ENCODE measurements at places on chromosomes 11 and 22.

- DNase-seq = no peak
Measured at GRCh38 chr11:65420979-65421793, 1.4 kb upstream of the NEAT1 start.

- no peak for DNase-seq
Measured at GRCh38 chr22:36727110-36727509, 23.6 kb upstream of the CACNG2 start.

DNA sequence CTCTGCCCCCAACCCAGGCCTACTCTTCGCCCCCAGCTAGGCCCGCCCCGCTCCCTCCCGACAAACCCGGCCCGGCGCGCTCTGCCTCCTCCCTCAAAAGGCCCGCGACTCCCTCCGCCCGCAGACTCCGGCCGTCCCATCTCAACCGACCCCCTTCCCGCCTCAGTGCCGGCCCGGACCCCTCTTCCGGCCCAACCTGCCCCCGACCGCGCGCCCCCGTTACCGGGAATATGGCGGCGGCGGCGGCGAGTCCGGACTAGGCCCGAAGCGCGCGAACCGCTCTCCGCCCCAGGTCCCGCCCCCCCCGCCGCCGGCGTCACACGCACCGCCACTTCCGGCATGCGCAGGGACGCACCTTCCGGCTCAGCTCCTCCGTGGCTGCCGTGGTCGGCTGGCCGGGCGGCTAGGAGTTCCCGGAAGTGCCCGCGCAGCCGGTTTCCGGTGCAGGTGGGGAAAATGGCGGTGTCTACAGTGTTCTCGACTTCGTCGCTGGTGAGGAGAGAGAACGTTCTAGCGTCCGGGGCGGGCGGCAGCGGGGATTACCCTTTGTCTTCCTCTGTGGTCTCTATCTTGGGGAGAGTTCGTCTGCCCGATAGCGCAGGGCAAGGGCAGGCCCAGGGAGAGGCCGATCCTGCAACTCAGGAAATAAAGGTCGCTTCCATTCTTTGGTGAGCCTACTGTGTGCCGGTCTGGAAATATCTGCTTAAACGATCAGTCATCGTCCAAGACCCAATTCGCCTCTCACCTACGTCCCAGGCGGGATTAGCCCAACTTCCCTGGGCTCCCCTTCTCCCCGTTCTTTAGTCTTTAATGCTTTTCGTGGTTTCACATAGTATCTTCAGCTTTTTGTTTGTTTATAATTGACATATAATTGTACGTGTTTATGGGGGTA lies at the start of the genes CPSF7 and SDHAF2:
CPSF7 (minus strand) TSS at position 285 of the 892 bp plus-strand sequence. CDS start 740 bp downstream, outside the sequence.
SDHAF2 (plus strand) TSS at position 434 of the 892 bp plus-strand sequence; CDS start at position 457, 23 bp downstream.
- peak; percentile 74 for DNase-seq

GRCh38 chr11:61032824-61033223 lies 61.3 kb downstream of the CD6 start:
- no peak for DNase-seq

DNA sequence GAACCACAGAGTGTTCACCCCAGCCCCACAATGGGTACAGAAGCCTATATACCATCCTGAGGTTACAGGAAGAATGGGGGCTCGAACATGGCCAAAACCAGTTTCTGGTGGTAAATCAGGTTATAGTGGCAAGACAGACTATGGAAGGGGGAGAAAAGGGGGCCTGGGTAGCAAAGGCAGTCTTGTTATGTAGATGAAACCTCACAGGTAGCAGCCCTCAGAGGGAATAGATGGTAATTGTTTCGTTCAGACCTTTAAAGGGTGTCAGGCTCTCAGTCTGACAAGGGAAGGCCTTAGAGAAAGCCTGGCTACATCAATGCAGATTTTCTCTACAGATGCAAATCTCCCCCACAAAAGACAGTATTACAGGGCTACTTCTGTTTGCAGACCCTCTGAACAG lies 3.4 kb downstream of the CAPN1 start:
- no peak for DNase-seq

GRCh38 chr11:76287227-76287626 lies 80.9 kb upstream of the WNT11 start:
- no peak for DNase-seq

DNA sequence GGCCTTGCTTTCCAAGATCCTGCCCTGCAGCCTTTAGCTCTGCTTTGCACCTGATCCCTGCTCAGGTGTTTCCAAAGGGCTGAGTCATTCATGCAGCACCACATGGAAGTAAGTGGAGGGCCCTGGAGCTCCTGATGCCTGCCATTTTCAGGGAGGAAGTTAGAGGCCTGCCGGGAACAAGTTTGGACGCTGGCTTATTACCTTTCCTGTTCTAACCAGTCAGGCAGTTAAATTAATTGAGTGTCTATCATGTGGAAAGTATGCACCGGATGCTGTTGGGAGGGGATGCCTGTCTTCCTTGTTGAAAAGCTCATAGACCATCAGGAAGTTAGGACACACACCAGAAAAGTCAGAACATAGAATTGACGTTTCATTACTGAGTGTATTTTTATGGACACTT lies 73.7 kb upstream of the PLET1 start:
- no peak for DNase-seq

- no peak for DNase-seq
Measured at GRCh38 chr22:22968366-22968765, 80.8 kb downstream of the IGLL5 start.

- no peak for DNase-seq
Measured at GRCh38 chr11:62401811-62402210, 17.0 kb upstream of the SCGB1A1 start.

- no peak for DNase-seq
Measured at GRCh38 chr22:44365191-44365590, 52.4 kb upstream of the SHISAL1 start.

DNA sequence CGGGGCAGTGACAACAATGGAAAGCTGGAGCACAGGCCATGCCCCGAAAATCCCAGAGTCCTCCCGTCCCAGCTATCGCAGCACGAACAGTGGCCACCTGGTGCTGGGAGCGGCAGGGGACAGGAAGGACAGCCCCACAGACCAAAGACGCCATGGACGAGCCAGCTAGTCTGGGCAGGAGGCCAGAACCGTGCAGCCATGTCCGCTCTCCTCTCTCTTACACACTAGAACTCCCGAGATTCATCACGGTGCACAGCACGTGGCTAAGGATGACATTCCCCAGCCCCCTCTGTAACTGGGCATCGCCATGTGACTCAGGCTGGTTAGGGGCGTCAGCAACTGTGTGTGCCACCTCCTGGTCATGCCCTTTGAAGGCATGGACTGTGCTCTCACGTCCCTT lies 4.6 kb downstream of the CDPF1 start:
- no peak for DNase-seq

DNA sequence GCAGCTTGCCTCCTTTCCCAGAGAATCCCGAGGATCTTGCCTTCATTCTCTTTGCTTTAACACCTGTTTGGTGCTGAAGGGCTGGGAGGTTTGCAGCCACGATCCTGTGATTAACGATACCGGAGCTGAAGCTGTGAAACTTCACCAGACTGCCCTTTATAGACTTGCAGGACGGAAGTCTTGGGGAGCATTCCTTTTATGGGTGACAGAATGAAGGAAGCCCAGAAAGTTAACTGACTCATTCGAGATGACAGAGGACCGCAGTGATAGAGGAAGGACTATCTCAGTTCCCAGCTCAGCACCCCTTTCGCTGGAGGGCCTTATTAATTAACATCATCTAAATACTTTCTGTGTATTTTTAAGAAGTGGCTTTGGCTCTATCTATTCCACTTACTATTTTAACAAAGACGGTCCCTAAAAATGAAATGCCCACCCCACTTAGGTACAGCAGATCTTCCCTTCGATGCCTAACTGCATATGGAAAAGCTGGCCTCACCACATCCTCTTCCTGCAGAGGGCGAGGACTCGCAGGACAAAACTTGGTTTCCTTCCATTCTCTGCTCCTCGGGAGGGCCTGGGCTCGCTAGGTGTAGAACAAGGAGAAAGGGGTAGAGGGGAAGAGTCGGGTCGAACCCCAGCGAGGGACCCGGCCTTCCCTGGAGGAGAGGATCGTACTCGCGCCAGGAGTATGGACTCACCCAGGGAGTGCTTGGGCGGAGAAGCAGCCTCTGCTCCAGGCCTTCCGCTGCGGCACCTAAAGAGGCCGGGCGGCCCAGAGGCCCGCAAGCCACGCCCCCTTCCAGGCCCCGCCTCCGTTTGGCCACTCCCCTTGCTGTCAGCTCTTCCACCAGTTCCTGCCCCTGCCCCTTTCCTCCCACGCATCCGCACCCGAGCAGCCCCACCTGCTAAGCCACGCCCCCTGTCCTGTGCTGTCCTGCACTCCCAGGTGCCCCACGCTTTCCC lies 30.7 kb upstream of the USP47 start:
- DNase-seq = no peak

DNA sequence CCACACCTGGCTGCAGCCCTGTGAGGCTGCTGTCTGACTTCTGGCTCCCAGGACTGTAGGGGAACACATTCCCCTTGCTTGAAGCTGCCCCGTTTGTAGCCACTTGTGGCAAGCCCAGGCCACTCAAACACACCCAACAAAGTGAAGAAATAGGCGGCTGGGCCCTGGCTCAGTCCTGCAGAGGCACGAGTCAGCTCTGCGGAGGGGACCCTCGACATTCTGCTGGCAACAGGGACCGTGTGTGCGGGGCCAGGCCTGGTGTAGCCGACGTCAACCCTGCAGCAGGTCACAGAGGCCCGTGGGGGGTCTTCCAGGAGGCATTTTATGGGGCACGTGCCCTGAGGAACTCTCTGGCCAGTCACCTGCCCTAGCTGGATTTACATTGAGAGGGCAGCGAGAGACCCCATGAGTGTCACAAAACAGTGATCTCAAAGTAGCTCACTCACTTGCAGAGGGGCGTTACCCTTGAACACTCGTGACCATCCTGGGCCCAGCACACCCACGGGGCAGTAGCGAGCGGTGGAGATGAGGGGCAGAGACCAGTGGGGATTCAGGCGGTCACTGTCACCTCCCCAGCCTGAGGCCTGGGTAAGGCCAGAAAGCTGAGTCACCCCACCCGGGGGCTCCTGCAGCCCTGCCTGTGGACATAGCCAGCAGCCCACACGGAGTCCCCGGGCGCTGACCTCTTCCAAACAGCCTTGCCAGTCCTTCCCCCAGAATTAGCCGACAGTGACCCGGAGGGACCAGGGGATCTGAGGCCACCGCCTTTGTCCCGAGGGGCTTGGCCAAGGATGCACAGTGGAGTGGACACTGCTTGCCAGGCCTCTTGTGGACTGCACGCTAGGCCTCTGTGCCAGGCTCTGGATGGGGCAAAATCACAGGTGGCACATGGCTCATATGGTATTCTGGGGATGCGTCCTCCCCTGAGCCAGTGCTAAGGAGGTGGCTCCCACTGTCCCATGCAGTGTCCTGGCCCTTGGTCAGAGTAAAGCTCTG lies 139.5 kb downstream of the CTTN start:
- no peak for DNase-seq

GRCh38 chr11:97622795-97623194 lies 1233.0 kb downstream of the JRKL start:
- no peak for DNase-seq

GRCh38 chr11:110345743-110346142 lies 49.3 kb upstream of the RDX start:
- no peak for DNase-seq

Data from renal cortex interstitium (tissue), 15 donors.